T follicular helper cell (primary cell): ENCODE measurements at places on chromosomes 7 and 10.

- DNase-seq = no peak
Measured at GRCh38 chr7:148964483-148965267, 63.6 kb downstream of the PDIA4 start.

GRCh38 chr10:89100680-89101079 lies 106.4 kb downstream of the CH25H start:
- no peak for DNase-seq

GRCh38 chr7:144391823-144392255 lies 11.7 kb downstream of the NOBOX start:
- DNase-seq = no peak

DNA sequence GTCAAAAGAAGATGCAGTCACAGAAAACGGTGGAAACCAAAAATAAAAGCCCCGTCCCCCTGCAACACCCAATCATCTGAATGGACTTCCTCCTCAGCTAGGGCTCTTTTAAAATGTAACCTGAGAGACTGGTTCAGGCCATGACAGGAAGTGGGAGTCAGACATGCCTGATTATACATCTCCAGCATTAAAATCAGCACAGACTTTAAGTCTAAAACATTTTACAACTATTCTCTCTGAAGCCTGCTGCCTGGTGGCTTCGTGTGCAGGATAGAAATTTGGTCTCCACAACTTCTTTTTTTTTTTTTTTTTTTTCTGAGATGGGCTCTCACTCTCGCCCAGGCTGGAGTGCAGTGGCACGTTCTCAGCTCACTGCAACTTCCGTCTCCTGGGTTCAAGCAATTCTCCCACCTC lies 30.3 kb downstream of the HACD1 start:
- no peak for DNase-seq

- DNase-seq = no peak
Measured at GRCh38 chr10:52818019-52818418, 45.4 kb upstream of the MBL2 start.

GRCh38 chr10:112209684-112210131 lies 26.1 kb upstream of the GPAM start:
- DNase-seq = no peak

GRCh38 chr10:14612873-14613587 lies 161.7 kb downstream of the FAM107B start:
- DNase-seq = no peak

GRCh38 chr10:15601819-15602218 lies 117.9 kb downstream of the ITGA8 start:
- DNase-seq = no peak
